Smooth muscle cell of the pulmonary artery (primary cell): ENCODE measurements at places on chromosomes 6 and 20. TPM values are rescaled to one million over a fixed set of nuclear protein-coding genes. Genes with fewer than 3 reads are reported as not detected.

The RSPH9 gene
- total RNA-seq, result 0.83 and 1.3 TPM in 2 replicates

The CLDN20 gene
- total RNA-seq, result not detected in 2 replicates

The ARMC2 gene
- 2.5 and 2.9 TPM in 2 replicates for total RNA-seq

The NFKBIE gene
- total RNA-seq, result 2.7 and 3.5 TPM in 2 replicates

The RIPOR3 gene
- total RNA-seq, result 0.33 and 0.73 TPM in 2 replicates

The FBXL4 gene
- 16.8 and 21.3 TPM in 2 replicates for total RNA-seq

The GDAP1L1 gene
- not detected in 2 replicates for total RNA-seq

The ENPP5 gene
- 0.07 and 3.6 TPM in 2 replicates for total RNA-seq

The BTBD3 gene
- 15.2 and 18.5 TPM in 2 replicates for total RNA-seq

The E2F3 gene
- 6.7 and 10.4 TPM in 2 replicates for total RNA-seq

The PDE10A gene
- total RNA-seq, result 8.5 and 16.0 TPM in 2 replicates

The SCRT2 gene
- total RNA-seq, result not detected in 2 replicates

The GTF3C6 gene
- total RNA-seq, result 24.1 and 34.9 TPM in 2 replicates

The GGTLC1 gene
- total RNA-seq, result not detected in 2 replicates

The NHSL1 gene
- total RNA-seq, result 3.9 and 5.6 TPM in 2 replicates

The GRM1 gene
- total RNA-seq, result 0.07 TPM in 2 replicates

The IRF4 gene
- under 0.01 TPM in 1 of 2 replicates, not detected in the other for total RNA-seq
